ENCODE measurements at places on chromosomes 3 and 15. TPM values are rescaled to one million over a fixed set of nuclear protein-coding genes. Genes with fewer than 3 reads are reported as not detected.
A peak's percentile ranks its signal among the peaks of the same experiment; 100 is the strongest.

EXD1 gene
- total RNA-seq: not detected

- no peak for DNase-seq
Observed at GRCh38 chr3:66023229-66023628, 15.5 kb downstream of the MAGI1 start.

DNA sequence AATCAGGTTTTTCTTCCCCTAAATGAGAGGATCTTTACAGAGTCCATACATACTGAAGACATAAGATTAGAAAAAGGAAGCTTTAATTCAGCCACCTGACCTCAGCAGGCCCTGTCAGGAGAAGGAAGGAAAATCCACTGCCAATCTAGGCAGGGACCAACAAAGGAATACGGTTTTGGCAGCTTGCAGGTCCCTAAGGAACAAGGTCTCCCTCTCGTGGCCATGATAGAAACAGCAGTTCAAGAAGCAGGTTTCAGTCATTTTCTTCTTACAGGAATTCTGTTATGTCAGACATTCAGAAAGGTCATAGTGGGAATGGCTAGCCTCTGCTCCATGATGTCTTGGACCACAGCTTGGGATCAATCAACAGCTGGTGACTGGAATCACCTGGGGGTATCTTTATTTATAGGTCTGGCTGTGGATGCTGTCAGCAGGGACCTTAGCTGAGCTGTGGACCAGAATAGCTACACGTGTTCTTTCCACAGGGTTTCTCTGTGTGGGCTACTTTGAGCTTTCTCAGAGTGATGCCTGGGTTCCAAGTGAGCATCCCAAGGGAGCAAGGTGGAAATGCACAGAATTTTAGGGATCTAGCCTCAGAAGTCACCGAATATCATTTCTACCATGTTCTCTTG is 9.4 kb upstream of the CMSS1 start:
- peak; percentile 86 for DNase-seq

DNA sequence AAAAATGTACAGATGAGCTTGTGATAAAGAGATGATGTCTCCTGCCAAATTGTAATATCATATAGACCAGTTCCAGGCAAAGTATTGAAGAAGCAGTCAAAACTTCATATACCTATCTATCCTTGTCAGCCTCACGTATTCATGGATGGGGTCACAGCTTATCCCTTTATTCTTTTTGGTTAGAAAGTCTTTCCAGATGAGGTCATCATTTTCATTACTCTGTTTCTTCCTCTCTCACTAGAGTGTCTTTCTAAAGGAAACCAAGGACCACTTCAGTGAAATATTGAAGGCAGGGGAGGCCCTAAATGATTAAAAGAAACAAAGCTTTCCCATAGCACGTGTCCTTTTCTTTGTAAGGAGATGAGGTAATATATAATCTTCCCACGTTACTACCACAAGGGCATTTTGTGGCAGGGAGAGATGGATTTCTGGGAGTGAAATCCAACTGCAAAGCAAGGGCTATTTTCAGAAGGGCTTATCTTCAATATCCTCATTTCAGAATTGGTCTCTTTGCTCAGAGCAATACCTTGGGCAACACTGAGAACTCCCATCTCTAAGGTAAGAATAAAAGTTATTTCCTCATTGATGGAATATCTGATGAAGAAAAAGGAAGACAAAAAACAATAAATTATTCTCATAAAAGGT is 260.2 kb downstream of the TIGIT start:
- no peak for DNase-seq

- DNase-seq: peak; percentile 5
Observed at GRCh38 chr3:108983051-108983450, 29.4 kb upstream of the GUCA1C start.

DNA sequence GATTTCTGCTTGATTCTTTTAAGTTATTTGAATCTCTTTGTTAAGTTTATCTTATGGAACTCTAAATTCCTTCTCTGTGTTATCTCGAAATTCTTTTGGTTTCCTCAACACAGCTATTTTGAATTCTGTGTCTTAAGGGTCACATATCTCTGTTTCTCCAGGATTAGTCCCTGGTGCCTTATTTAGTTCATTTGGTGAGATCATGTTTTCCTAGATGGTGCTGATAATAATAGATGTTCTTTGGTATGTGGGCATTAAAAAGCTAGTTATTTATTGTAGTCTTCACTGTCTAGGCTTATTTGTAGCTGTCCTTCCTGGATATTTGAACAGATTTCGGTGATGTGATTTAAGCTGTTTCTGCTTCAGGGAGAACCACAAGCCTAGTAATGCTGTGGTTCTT is 615.6 kb upstream of the NECTIN3 start:
- no peak for DNase-seq

- no peak for DNase-seq
Observed at GRCh38 chr15:73932381-73933191, 6.3 kb downstream of the LOXL1 start.

GRCh38 chr3:37703626-37704025 is 158.1 kb upstream of the CTDSPL start:
- peak; percentile 10 for DNase-seq

- DNase-seq: peak; percentile 79
Observed at GRCh38 chr3:169389211-169389924, 274.1 kb downstream of the MECOM start.

DNA sequence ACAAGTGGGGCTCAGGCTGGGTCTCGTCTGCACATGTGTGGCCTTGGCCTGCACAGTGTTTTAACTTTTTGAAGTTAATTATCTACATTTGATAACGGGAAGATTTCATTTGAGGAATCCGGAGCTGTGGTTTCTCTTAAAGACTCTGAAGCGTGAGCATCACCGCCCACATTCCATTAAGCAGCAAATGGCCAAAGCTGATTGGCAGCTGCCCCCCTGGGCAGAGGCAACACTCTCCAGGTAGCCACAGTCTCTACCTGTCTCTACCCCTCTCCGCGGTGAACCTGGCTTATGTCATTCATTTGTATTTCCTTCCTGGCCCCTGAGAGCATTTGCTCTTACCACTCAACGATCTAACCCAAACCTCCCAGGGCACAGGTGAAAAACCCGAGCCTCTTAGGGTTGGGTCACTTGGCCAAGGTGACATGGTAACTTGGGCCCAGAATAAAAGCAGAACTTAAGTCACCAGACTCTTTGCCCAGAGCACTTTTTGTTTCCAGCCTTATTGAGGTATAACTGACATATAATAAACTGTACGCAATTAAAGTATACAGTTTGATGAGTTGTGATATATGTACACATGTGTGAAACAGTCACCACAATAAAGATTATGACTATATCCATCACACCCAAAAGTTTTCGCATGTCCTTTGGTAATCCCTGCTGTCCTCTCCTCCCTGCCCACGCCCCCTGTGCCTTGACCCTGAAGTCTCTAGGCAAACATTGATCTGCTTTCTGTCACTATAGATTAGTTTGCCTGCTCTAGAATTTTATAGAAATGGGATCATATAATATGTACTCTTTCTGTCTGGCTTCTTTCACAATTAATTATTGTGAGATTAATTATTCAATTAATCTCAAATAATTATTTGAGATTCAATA is 245.7 kb upstream of the HES1 start:
- peak; percentile 40 for DNase-seq

All from renal cortical epithelial cell (primary cell).